ENCODE measurements at places on chromosomes 6 and 20.

- DNase-seq: no peak
Observed at GRCh38 chr6:95589826-95590570, 12.7 kb downstream of the MANEA start.

GRCh38 chr6:13538084-13538483 is 36.3 kb upstream of the SIRT5 start:
- peak; percentile 60 for DNase-seq

- DNase-seq: no peak
Observed at GRCh38 chr20:36548006-36548315, 6.6 kb downstream of the MYL9 start.

- no peak for DNase-seq
Observed at GRCh38 chr6:46240866-46241565, 70.2 kb upstream of the ENPP5 start.

- DNase-seq: no peak
Observed at GRCh38 chr6:33839399-33840047, 35.7 kb upstream of the MLN start.

- no peak for DNase-seq
Observed at GRCh38 chr20:17663486-17663885, 18.6 kb downstream of the RRBP1 start.

GRCh38 chr20:59365611-59366285 is 65.3 kb downstream of the EDN3 start:
- DNase-seq: no peak

DNA sequence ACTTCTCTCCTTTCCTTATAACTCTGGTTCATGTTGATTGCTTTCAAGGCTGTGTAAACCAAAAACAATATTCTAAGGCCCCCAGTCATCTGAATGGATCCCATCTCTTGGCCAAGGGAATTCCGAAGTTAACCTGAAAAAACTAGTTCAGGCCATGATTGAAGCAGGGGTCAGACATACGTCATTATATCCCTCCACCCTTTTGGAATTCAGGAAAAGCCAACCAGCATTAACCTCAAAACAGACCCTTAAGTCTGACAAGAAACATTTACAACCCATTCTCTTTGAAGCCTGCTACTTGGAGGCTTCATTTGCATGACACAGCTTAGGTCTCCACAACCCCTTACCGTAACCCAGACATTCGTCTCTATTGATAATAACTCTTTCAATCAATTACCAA is 39.7 kb downstream of the SLC26A8 start:
- DNase-seq: no peak

DNA sequence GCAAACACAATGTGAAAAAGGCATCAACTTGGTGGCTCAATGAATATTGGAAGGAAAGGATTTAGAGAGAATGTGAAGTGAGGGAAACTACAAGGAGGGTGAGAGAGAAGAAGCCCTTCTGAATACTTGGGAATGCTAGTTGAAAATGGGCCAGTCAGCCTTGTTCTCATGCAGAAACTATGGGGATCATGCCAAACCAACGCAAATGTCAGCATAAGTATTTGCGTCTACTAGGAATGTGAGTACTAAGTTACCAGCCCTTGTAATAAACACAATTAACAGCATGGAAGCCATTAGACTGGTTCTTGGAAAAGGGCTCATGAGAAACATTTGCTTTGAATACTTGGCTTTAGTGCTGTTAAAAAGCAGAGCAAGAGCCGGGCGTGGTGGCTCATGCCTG is 54.9 kb upstream of the AIG1 start:
- no peak for DNase-seq

DNA sequence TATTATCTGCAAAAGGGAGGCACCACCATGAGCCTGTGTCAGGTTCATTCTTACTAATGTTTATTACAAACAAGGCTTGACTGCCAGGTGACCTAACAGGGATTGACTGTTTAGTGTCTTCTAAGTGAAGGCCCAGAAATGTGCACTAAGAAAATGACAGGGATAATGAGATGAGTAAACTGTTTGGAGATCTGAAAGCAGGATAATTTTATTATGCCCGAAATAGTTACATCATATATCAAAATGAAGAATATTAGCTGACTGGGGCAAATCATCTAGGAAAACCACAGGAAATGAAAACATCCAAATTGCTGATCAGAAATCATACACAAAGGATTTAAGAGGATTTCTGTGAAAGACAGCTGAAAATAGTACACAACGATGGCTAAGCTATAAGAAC is 516.7 kb downstream of the HDGFL1 start:
- DNase-seq: no peak

GRCh38 chr6:11392778-11393507 is 144.6 kb upstream of the TMEM170B start:
- no peak for DNase-seq

- DNase-seq: no peak
Observed at GRCh38 chr6:94956910-94957309, 620.4 kb upstream of the MANEA start.

DNA sequence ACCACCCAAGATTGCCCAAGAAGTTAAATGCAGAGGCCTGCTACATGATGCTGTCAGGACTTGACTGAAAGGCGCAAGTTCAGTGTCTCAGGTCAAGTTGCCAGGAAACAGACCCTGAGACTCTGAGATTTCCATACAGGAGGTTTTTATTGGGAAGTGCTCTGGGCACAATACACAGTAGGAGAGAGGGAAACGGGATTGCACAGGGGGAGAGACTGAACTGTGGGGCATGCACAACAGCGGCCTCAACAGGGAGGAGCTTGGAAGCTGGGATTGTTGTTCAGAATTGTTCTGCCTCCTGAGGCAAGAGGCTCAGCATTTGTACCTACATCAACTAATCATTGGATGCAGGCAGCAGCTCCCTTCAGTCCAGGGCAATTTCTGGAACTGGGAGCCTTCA is 6.7 kb downstream of the STX11 start:
- no peak for DNase-seq

- peak; percentile 64 for DNase-seq
Observed at GRCh38 chr6:166417285-166417691, 34.5 kb upstream of the MPC1 start.

- DNase-seq: no peak
Observed at GRCh38 chr6:25578538-25578937, 73.5 kb upstream of the SCGN start.

- no peak for DNase-seq
Observed at GRCh38 chr6:77292564-77293546, 170.4 kb downstream of the HTR1B start.

DNA sequence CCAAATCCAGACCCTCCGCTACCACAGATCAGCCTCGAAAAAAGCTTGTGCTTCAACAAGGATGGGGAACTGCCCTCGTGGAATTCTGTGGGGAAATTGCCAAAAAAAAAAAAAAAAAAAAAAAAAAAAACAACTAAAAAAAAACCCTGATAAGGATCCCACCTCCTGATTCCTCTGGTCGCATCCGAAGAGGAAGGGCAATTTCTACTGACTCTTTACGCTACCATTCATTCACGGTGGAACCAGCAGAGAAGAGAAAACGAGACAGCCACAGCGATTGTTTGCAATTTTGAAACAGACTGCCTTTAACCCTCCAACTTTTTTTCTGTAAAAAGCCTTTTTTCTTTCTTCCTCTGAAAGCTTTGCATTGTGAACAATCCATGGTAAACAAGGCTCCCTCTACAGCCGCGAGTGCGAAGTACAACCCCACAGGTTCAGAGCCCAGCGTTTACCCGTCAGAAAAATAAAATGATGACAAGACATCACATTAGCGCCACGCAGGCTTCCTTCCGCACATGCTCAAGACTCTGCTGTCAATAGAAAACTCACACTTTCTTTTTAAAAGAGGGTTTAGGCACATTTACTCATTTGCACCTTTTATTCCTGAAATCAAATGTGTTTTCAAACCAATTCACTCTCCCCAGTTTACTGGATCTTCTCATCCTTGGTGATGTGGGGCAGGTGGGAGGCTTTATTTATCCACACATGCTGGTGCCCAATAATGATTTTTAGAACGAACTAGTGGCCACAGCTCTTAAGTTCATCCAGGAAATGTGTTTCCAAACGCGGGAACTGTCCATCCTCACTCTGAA is 100.0 kb downstream of the NOL4L start:
- peak; percentile 79 for DNase-seq

DNA sequence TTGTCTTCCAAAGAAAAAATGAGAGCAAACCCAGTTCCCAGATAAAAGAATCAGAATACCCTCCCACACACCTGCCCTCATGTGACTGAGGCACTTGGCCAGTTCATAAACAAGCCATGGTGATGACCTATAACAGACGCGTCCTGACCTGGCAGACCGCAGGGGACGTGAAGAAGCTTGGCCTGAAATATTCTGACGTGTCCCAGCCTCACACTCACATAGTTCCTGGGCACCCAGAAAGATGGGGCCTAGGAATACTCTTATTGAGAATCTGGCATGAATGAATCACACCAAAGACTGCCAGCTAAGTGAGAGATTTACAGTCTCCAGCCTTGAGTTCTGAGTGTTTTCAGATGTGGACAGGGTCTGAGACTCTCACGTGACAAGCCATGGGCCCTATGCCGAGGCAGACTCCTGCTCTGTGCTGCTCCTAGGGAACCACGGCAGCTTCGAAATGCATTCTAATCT is 17.2 kb upstream of the MAP3K4 start:
- DNase-seq: no peak

DNA sequence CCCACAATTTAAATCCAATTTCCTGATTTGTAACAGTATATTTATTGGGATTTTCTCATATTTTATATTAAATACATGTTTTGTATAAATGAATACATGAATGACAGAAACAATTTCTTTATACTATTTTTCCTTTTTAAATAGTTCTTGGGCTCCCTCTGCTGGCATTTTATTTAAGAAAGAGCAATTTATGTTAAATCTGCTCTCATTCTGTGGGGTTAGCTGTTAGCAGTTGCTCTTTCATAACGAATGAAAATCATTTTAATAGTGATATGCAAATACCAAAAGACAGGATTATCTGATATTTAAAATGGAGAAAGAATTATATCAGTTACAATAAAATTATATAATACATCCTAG is 118.3 kb downstream of the RALGAPA2 start:
- DNase-seq: peak; percentile 33

DNA sequence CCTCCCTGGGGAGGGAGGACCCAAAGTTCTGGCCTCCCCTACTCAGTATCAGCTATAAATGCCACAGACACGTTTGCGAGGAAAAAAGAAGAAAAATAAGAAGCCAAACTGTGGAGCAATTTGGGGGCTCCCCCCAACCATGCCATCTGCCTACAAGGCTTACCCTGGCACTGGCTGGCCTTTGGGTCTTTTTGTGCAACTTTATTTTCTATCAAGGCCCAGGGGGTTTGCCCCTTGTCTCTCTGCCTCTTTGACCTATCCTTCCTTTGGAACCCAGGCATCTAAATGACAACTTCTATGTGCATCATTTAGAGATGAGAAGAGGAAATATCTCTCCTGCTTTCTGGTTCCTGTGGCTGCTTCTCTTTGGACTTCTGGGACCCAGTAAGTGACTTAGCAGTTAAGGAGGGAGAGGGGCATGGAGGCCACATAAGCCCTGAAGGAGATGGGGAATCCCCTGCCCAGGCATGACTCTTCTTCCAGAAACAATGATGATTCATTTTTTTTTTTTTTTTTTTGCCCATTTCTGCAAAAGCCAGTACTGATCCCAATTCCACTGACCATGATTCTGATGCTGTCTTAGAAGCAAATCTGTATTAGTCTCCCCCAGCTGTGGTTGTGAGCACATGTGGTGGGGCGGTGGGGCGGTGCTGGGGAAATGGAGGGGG is at the start of gene MUC22:
TSS of gene MUC22 (plus strand) at position 82 of the 668 bp plus-strand sequence. CDS start at position 315, 233 bp downstream.
- DNase-seq: no peak

- no peak for DNase-seq
Observed at GRCh38 chr6:141169419-141169818, 963.3 kb upstream of the GJE1 start.

GRCh38 chr6:39247667-39248194 is 18.5 kb upstream of the KCNK5 start:
- DNase-seq: no peak

DNA sequence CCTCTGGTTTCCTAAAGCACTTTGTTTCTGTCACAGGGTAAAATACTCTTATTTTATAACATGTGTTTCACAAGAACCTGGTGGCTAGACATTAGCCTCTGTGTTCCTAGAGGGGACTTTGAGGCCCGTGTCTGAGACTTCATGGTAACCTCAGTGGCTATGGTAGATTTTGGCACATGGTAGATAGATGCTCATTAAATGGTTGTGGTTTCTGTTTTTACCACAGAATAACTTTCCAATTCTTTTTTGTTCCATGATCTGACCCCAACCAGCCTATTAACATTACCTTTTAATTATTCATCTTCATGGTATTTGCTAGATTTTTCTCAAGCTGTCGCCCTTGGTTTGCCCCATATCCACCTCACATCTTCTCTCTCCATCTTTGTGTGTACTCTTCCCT is 34.3 kb downstream of the CCN2 start:
- DNase-seq: no peak

- peak; percentile 61 for DNase-seq
Observed at GRCh38 chr20:33843854-33844253, 32.7 kb downstream of the CHMP4B start.
